GM23338 (cell line): ENCODE measurements at places on chromosomes 7 and 10. TPM values are rescaled to one million over a fixed set of nuclear protein-coding genes. Genes with fewer than 3 reads are reported as not detected.

GRCh38 chr10:101772017-101772894 lies 3.7 kb downstream of the FGF8 start:
- no peak overlapping the region for H3K4me3 ChIP-seq
- H3K36me3 ChIP-seq: no peaks in the 10 kb centered on the region
- no peak overlapping the region for H3K27ac ChIP-seq

PRKAR2B gene
- 48.8 and 53.6 TPM in 2 replicates for total RNA-seq

DNA sequence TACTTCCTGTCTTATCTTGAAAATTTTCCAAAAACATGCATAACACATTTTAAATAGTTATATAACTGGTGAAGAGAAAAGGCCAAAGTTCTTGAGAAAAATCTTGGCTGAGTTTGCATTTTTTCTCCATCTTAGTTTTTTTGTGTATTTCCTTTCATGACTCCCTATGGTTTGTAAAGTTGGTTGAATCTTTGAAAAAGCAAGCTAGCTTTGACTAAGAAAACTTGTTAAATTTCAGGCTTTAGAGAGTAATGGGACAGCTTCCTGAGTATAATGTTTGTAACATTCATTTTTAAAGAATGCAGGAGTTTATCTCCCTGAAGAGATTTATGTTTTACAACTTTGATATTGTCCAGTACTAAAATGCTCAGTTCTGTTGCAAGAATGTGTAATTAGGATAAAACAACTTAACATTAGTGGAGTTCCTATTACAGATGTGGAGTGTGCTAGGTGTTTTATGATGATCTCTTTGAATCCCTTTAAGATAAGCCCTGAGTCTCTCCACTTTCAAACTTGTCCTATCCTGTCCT lies 11.1 kb upstream of the HERPUD2 start:
- no peak for DNase-seq
- H3K36me3 ChIP-seq: no peaks in the 10 kb centered on the region
- H3K4me1 ChIP-seq: no peaks in the 10 kb centered on the region

DNA sequence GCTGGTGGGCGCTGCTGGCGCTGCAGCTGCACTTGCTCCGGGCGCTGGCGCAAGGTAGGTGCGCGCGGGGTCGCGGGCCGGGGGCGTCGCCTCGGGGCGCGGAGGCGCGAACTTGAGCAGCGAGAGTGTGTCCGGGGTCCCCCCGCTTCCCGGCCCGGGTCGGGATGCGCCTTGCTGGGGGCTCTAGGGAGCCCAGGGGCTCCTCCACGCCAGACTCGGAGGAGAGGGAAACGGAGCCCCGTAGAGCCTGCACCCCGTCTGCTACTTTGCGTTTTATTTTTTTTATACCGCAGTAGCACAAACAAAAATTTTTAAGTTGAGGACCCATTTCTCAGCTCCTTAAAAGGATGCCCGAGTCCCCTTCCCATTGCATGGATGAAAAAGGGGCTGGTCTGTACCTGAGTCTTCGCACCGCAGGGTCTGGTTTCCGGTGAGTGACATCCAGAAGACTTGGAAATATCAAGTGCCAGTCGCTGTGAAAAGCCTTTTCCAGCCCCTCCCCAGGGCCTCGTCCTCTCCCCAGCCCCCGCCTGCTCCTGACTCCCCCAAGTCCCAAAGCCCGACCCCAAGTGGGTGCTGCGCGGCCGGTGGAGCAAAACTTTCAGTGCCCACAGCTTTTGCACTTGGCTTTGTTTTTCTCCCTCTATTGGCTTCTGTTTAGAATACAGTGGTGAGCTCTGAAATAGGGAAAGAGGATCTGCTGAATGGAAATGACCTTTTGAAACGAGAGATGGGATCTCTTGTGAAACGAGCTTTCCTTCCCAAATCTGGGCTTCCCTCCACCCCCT lies 973 bp downstream of the SDK1 start:
- H3K4me1 ChIP-seq: peaks cover 15% of the 10 kb centered on the region
- no peaks in the 10 kb centered on the region for H3K36me3 ChIP-seq
- H3K4me3 ChIP-seq: peak overlapping the region; percentile 82
- peak; percentile 71 for DNase-seq

MACC1 gene
- total RNA-seq: 13.4 and 14.2 TPM in 2 replicates

GRCh38 chr10:113103131-113103840 lies 153.2 kb downstream of the TCF7L2 start:
- no peak for DNase-seq
- H3K4me1 ChIP-seq: peaks cover 11% of the 10 kb centered on the region
- no peak overlapping the region for H3K4me3 ChIP-seq

DNA sequence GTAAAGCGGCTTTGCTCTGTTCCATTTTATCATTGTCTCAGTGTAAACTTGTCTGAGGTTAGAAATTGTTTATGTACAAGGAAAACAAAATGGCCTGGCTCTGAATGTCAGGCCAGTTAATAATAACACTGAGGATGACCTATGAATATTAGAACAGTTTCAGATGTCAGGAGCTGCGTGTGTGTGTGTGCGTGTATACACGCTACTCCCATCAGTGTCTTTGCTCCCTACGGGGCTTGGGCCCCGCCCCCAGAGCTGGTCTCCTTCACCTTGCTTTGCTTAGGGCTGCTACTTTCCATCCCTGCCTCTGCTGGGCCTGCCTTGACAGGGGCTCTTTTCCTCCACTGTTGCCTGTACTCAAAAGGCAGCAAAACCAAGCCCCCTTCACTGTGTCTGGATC lies 142.3 kb upstream of the BET1 start:
- H3K4me3 ChIP-seq: no peak overlapping the region
- H3K36me3 ChIP-seq: no peaks in the 10 kb centered on the region
- H3K27me3 ChIP-seq: no peaks in the 10 kb centered on the region
- DNase-seq: no peak

FFAR4 gene
- not detected in 2 replicates for total RNA-seq

DNAH11 gene
- 4.7 and 9.3 TPM in 2 replicates for total RNA-seq

- peaks cover 12% of the 10 kb centered on the region for H3K27me3 ChIP-seq
- no peaks in the 10 kb centered on the region for H3K36me3 ChIP-seq
- peak overlapping the region; percentile 52 for H3K4me3 ChIP-seq
- no peaks in the 10 kb centered on the region; the same call in 1 of the 2 replicates for H3K4me1 ChIP-seq
These were observed 79.3 kb upstream of the ACBD5 start for GRCh38 chr10:27319752-27320431.

CACNB2 gene
- 3.8 and 5.9 TPM in 2 replicates for total RNA-seq

DNA sequence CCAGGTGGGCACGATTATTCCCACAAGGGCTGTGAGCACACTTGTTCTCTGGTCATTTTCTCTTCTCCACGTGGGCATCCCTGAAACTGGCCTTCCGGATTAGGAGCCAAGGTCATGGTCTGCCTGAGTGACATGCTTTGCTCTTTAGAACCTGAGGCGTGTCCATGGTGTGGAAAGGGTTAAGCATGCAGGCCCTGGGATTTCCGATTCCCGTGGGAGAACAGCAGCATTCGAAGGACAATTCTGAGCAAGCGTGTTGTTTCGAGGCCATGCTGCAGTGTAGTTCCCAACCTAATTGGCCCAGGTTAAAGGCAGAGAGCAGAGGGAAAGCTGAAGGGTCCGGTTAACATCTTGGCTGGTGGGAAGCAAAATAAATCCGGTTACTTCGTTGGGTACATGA lies 245.9 kb downstream of the SKAP2 start:
- no peaks in the 10 kb centered on the region for H3K27me3 ChIP-seq
- H3K4me1 ChIP-seq: peaks cover 6% of the 10 kb centered on the region; the same call in 1 of the 2 replicates
- H3K36me3 ChIP-seq: no peaks in the 10 kb centered on the region
- no peak for DNase-seq

- no peaks in the 10 kb centered on the region for H3K36me3 ChIP-seq
- no peak overlapping the region for H3K4me3 ChIP-seq
- no peaks in the 10 kb centered on the region for H3K27me3 ChIP-seq
- H3K4me1 ChIP-seq: no peaks in the 10 kb centered on the region
These were observed 49.9 kb downstream of the DNAJC1 start for GRCh38 chr10:21953585-21954057.

DNA sequence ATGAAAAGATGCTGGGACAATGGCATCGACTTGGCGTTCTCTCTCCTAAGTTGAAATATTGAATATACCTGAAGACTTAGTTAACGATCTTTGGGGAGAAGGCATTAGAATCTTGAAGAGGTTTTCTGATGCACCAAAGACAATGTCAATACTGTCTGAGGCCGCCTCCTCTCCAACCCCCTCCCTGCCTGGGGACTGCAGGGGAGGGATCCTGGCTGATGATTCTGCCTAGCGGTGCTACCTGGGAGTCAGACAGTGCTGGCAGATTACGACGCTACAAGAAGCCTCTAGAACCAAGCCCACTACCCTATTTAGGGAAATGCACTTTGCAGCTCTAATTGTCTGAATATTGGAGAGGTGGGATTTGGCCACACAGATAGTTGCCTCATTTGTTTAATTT lies 145.6 kb upstream of the HABP2 start:
- peak; percentile 37 for DNase-seq
- H3K27me3 ChIP-seq: peaks cover 35% of the 10 kb centered on the region
- no peaks in the 10 kb centered on the region for H3K36me3 ChIP-seq
- no peak overlapping the region for H3K4me3 ChIP-seq
- H3K4me1 ChIP-seq: peaks cover 46% of the 10 kb centered on the region

VOPP1 gene
- 71.0 and 73.7 TPM in 2 replicates for total RNA-seq

AMZ1 gene
- total RNA-seq: 0.73 and 1.6 TPM in 2 replicates

- no peak overlapping the region for H3K27ac ChIP-seq
- no peaks in the 10 kb centered on the region for H3K27me3 ChIP-seq
These were observed 22.9 kb downstream of the TCERG1L start for GRCh38 chr10:131288648-131289047.

PLAU gene
- total RNA-seq: 13.3 and 14.5 TPM in 2 replicates
